Activated naive CD4-positive, alpha-beta T cell treated with anti-CD3 and anti-CD28 coated beads, Interleukin-2, amount 50 U/mL, for 72 hours (primary cell): ENCODE measurements at places on chromosomes 13 and 19. TPM values are rescaled to one million over a fixed set of nuclear protein-coding genes. Genes with fewer than 3 reads are reported as not detected.

Gene NBEA
- total RNA-seq = 0.84 TPM

Gene CCL25
- total RNA-seq = 0.56 TPM

Gene PROZ
- total RNA-seq = 0.25 TPM

DNA sequence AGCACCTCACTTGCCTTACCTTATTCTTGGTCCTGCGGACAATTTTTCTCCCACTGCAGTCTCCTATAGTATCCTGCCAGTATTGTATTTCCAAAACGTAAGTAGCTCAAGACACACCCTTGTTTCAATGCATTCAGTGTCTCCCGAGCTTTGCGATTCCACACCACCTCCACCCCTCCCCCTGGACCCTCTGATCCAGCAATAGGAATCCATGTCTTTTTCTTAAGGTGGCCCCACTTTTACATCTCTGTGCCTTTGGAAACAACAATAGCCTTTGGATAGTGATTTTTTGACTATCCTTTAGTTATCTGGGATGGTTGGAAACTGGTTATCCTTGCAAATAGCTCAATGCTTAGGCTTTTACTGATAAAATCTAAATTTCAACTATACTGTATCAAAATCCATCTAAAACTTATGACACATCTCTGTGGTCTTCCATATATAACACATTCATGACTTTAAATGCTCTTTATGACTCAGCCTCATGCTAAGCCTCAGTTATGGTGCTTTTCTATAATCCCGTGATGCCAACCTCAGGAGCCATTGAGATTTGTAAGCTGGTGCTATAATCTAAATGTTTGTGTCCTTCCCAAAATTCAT is 27.1 kb downstream of the FAM216B start:
- no peak for DNase-seq

GRCh38 chr19:35229601-35230000 is 1.1 kb upstream of the FAM187B start:
- DNase-seq = no peak
